Stimulated activated CD4-positive, alpha-beta T cell treated with anti-CD3 and anti-CD28 coated beads, TNF-alpha, amount 100 ng/mL, for 4 hours (primary cell): ENCODE measurements at places on chromosomes 13 and 19.

DNA sequence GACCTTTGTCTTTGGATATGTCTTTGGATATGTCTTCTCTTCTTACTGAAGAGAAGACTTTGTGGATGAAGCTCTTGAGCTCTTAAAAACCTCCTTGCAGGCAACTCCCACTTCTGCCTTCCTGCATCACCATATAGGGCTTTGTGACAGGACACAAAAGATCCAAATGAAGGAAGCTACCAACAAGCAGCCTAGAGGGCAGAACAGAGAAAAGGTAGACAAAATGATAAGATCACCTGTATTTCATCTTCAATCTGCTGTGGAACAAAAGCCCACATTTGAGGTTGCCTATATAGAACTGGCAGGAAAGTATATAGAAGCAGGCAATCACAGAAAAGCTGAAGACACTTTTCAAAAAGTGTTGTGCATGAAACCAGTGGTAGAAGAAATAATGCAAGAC lies 42.5 kb downstream of the N4BP2L1 start:
- no peak for DNase-seq

DNA sequence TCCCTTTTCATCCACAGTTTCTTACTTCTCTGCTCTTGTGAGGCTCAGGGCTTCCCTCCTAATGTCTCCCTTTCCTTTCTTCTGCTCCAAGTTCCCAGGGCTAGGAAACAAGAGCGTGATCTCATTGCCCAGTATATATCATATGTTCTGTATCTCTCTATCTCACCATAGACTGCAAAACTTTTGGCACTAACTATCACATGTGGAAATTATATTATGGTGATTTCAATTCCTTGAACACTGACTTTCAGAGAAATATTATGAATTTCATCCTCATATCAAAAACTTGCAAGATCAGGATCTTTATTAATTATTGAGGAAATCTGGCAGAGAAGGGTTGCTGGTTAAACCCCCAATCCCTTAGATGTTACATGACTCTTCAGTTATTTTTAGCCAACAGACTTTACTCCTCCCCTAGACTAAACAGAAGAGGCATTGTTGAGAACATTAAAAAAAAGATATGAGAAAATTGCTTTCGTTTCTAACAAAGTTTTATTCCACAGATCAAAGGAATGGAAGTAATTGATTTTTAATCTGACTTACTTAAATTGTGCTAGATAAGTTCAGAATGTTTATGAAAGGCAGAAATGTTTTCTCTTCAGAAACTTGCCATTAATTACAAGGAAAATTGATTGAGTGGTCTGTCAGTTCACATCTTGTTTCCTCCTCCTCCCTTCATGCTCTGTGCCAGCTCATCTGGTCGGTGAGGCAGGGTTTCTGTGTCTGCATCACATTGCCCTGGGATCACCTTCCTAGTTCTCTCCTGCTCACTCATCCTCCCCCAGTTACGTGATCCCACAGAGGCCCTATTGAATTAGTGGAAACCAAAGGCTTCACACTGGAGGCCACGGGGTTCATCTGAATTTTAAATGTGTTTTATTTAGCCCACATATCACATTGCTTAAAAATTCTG lies 378.5 kb downstream of the LMO7 start:
- no peak for DNase-seq

GRCh38 chr19:45791744-45792469 lies 738 bp downstream of the DMWD start:
- DNase-seq, result no peak

- no peak for DNase-seq
These were observed 1390.7 kb downstream of the SLITRK5 start for GRCh38 chr13:89061821-89062220.

GRCh38 chr13:34361560-34361959 lies 543.6 kb downstream of the RFC3 start:
- DNase-seq, result no peak

GRCh38 chr19:12453495-12453894 lies 12.7 kb upstream of the ZNF443 start:
- no peak for DNase-seq

DNA sequence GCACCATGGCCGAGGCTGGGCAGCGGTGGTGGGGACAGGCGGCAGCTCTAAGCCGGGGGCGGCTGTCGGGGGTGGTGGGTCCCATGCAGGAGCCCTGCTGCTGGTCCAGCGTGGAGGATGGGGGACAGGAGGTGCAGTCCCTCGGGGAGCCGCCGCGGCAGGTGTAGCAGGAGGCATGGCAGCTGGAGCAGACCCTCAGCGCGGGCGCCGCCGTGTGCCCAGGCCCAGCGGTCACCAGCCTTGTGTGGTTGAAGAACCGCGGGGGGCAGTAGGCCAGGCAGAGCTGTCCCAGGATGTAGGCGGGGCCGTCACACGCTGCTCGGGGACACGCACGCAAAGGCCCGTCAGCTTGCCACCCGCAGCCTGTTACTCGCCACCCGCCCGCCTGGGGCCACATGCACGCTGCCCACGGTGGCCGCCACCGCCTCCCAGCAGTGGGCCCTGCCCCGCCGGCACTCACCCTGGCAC lies 2.9 kb upstream of the C19orf25 start:
- DNase-seq, result no peak

GRCh38 chr13:110262082-110262436 lies 44.9 kb downstream of the COL4A1 start:
- no peak for DNase-seq

DNA sequence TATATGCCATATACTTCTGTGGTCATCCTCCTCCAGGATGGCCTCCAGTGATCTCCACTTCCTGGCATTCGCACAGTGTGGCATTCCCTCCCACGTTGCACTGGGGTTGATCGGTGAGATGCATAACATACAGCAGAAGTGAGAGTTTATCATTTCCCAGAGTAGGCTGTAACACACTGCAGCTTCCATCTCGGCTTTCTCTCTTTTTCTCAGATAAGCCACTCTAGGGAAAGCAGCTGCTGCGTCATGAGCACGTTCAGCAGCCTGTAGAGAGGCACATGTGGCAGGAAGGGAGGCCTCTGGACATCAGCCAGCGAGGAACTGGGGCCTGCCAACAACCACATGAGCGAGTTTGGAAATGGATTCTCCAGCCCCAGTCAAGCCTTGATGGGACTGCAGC lies 807.1 kb downstream of the DIAPH3 start:
- no peak for DNase-seq

- DNase-seq, result no peak
These were observed 700.0 kb downstream of the SLITRK6 start for GRCh38 chr13:85099245-85099644.

DNA sequence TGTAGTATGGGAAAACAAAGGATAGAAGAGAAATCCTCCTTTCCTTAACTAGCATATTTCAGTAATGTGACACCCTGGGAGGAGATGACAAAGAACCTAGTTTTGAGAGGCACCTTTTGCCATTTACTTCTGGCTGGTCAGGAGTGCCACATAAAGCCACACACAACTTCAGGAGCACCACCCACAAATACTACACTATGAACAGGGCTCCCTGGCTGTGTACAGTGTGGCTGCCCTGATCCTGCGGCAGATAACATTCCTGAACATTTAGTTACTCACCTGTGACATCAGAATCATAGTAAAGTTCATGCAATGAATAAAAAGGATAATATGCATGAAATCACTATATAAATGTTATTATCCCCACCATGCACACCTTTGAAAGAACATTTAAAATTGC lies 17.4 kb upstream of the IRS2 start:
- DNase-seq, result no peak

- no peak for DNase-seq
These were observed 25.8 kb downstream of the LHFPL6 start for GRCh38 chr13:39577203-39577602.

DNA sequence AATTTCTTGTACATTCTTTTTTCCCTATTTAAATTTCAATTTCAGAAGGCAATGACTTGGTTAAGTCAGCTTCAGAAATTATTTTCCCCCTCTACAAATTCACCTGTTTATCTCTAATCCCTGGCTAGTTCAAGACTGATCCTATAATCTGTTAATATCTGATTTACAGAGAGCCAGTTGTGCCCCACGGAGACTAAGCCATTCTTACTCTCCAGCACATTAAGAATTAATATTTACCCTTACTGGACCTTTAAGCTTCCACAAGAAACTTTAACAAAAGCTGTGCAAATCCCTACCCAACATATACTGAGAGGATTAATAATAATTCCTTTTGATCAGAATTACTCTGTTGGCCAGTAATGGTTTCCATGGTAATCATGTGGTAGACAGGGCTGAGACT lies 786.2 kb downstream of the PCDH9 start:
- DNase-seq, result no peak
